ENCODE measurements at places on chromosomes 12 and 14. TPM values are rescaled to one million over a fixed set of nuclear protein-coding genes. Genes with fewer than 3 reads are reported as not detected.

SLC39A5 gene
- total RNA-seq, result 5.1 TPM

TMEM253 gene
- 0.41 TPM for total RNA-seq

CLEC9A gene
- 0.57 TPM for total RNA-seq

- no peak overlapping the region for H3K4me3 ChIP-seq
- H3K27ac ChIP-seq, result no peak overlapping the region
- no peaks in the 10 kb centered on the region for H3K27me3 ChIP-seq
Observed at GRCh38 chr12:120847814-120848213, 56.3 kb downstream of the SPPL3 start.

ACTN1 gene
- total RNA-seq, result 184 TPM

Data from kidney (tissue), 22 donors.